ENCODE measurements at places on chromosomes 7 and 10.

- peak; percentile 43 for DNase-seq
These were observed 17.1 kb downstream of the IQCE start for GRCh38 chr7:2575733-2576340.

- peak; percentile 13 for DNase-seq
These were observed 173.3 kb downstream of the SLIT1 start for GRCh38 chr10:97012470-97012869.

DNA sequence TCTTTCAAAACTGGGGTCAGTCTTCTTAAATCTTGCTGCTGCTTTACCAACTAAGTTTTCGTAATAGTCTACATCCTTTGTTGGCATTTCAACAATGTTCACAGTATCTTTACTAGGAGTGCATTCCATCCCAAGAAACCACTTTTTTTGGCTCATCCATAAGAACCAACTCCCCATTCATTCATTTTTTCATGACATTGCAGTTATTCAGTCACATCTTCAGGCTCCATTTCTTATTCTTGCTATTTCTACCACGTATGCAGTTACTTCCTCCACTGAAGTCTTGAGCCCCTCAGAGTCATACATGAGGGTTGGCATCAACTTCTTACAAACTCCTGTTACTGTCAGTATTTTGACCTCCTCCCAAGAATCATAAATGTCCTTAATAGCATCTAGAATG is 392.3 kb downstream of the DGKB start:
- no peak for DNase-seq

GRCh38 chr7:36260481-36260880 is 107.4 kb downstream of the EEPD1 start:
- no peak for DNase-seq

- no peak for DNase-seq
These were observed 299.4 kb upstream of the VSTM2A start for GRCh38 chr7:54242776-54243175.

GRCh38 chr7:120201290-120201689 is 71.7 kb upstream of the KCND2 start:
- DNase-seq = no peak

DNA sequence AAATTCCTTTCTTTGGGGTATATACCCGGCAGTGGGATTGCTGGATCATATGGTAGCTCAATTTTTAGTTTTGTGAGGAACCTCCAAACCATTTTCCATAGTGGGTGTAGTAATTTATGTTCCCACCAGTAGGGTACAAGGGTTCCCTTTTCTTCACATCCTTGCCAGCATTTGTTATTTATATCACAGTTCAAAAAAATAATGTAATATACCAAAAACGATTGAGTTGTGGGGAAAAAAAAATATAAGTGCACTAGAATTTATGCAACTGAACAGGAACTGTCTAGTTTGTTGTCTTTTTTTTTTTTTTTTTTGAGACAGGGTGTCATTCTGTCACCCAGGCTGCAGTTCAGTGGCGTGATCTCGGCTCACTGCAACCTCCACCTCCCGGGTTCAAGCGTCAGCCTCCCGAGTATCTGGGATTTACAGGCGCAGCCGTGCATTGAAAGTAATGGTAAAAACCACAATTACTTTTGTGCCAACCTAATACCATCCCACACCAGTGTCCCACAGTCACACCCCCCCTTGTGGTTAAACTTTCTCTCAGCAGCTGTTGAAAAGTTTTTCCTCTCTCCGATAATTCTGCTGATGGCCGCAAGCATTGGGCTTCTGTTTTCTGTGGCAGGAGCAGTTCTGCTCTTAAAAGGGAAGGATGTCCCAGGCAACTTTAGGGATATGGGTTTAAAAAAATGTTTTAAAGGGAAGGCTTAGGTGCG is 6.8 kb upstream of the LAT2 start:
- no peak for DNase-seq

- peak; percentile 34 for DNase-seq
These were observed 12.6 kb upstream of the NRBF2 start for GRCh38 chr10:63120554-63120953.

GRCh38 chr7:139752148-139752547 is 25.6 kb downstream of the HIPK2 start:
- DNase-seq = no peak

GRCh38 chr10:101114646-101115045 is 16.5 kb upstream of the TLX1 start:
- DNase-seq = no peak

DNA sequence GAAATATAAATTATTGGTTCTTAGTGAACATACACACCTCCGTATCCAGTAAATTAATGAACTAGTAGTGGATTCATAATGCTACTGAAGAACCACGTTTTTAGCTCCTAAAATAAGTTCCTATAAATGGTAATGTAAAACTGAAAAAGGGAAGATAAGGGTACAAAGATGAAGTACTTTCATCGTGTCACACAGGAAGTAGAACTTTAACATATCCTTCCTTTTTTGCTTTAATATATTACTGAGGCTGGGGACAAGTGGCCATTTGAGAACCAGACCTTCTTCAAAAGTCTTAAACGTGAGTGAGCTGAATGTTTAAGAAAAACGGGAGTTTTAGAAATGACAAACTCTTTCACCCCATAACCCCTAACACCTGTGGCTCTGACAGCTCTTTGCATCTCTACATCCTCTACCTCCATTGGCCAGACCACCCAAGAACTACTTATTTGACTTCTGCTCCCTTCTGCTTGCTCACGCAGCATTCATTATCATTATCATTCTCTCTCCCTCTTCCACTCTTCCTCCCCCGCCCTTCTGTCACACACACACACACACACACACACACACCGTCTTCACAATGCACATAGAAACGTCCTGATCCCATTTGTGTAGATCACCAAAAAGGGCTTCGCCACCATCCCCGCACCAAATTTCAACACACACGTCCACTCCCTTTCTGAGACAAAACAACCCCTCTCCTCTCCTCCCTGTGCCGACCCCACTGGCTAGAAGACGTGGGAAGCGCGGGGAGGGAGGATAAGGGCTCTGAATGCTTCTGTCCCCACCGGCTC is 677 bp downstream of the SKAP2 start:
- DNase-seq = no peak

- DNase-seq = peak; percentile 64
These were observed 157.5 kb upstream of the KLF14 start for GRCh38 chr7:130891254-130892094.

- DNase-seq = no peak
These were observed 24.0 kb downstream of the COBL start for GRCh38 chr7:51292596-51292995.

GRCh38 chr7:107396990-107397389 is 72.9 kb upstream of the GPR22 start:
- no peak for DNase-seq

GRCh38 chr10:117609796-117610170 is 67.2 kb downstream of the EMX2 start:
- DNase-seq = no peak

DNA sequence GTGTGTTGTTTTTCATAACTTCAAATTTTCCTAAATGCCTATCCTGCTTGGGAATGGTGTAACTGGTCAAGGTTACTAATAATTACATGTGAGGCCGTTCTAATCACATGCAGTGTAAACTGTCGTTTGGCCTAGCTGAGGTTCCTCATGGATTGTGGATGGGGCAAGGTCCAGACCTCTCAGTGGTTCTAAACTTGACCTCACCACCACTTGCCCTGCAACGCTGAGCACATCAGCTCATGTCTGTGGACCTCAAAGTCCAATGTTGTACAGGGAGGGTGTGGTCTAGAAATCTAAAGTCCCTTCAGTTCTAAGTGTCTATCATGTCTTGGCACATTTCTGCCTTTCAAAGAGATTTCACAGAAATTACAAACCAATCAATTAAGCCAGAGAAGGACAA is 15.6 kb downstream of the RBP3 start:
- no peak for DNase-seq

GRCh38 chr7:16548428-16548827 is 21.8 kb downstream of the LRRC72 start:
- no peak for DNase-seq

DNA sequence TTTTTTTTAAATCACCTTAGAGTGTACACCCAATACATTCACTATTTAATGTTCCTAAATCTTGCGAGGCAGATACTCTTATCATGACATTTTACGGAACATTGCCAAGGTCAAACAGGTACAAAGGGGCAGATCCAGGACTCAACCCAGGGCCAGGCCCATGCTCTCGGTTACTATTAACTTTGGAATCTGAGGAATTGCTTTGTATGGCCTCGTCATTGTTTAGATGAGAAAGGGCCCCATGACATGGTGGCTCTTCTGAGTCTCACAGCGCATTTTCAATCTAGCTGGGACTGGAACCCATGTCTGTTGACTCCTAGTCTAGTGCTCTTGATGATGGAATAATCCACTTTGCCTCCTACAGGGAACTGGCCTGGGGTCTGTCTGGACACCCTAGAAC is 59.1 kb downstream of the GATA3 start:
- no peak for DNase-seq

Measured in femur (tissue), 1 donor.